ENCODE measurements at places on chromosomes 5 and 9.
A peak's percentile ranks its signal among the peaks of the same experiment; 100 is the strongest.

- no peak for DNase-seq
Observed at GRCh38 chr9:10876333-10876732, 263.5 kb upstream of the PTPRD start.

DNA sequence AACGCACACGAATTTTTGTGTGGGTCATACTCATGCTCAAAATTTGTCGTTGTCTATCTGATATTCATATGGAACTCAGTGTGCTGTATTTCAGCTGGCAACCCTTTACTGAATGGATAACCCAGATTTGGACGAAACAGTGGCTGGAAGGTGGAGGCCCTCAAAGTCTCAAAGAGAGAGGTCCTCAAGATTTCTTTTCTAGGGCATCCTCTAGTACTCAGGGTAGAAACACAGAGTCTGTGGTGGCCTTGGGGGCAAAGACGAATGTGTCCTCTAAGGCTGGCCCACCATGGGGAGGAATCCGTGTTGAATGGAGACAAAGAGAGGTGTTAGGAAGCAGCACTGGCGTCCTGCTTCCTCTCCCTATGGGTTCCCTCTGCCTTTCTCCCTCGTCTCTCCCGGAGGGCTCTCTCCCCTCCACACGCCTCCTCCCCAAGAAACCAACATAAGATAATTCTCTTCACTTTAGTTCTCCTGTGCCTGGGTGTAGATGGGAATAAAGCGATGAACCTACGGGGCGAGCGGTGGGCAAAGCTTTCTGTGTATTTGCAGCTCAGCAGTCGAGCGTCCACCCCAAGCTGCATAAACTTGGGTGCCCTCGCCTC, 333.7 kb downstream of the CWC27 start:
- no peak for DNase-seq

DNA sequence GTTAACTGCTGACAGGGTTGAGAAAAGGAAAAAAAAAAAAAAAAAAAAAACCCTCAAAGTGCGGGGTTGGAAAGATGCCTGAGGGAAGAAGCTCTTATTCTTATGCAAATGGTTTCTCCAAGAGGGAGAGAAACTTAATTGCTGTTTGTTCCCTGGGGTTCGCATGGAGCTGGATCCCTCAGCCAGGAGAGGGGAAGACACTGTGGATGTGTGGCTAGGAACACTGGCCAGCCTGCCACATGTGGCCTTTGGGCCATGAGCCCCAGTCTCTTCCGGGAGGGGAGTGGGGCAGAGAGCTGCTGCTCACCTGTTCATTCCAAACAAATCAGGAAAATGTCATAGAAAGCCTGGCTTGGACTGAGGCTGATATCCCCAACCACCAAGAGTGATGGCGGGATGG, 9.4 kb upstream of the SCGB3A2 start:
- DNase-seq = no peak

DNA sequence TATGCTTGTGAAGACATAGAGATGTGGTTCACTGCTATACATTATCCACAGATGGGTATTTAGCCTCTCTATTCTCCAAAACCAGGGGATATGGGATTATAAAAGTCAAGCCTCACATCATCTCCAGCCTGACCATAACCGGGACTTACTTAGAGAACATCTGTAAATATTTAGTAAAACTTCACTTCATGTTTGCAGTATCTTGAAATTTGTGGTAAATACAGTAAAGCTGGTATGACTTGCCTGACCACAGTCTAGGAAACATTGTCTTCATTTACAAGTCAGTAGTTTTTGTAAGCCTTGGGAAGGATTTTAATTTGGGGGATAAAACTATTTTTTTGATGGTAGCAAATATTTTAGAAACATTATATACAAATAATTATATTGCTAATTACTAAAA, 64.2 kb downstream of the MAST4 start:
- no peak for DNase-seq

- no peak for DNase-seq
Observed at GRCh38 chr9:87854580-87854955, 28.1 kb upstream of the SPATA31E1 start.

GRCh38 chr5:73998489-73998888, 372.5 kb downstream of the ARHGEF28 start:
- peak; percentile 5 for DNase-seq

GRCh38 chr5:135576075-135576599, 2.7 kb downstream of the CXCL14 start:
- no peak for DNase-seq

DNA sequence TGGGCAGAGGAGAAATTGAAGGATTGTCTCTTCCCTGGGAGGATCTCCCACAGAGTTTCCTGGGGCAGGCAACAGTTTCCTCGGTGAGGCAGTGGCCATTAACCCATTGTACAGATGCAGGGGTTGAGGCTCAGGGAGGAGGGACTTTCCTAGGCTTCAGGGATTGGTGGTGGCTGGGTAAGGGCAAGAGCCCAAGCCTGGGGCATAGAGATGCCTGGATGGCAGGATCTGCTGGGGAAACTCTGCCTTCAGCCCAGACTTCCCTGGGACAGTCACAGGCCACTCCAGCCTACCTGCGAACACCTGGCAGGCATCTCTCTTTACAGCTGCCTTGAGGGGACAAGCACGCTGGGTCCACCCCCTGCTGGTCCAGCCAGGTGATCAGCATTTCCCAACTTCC, 3.6 kb upstream of the CSF2 start:
- no peak for DNase-seq

GRCh38 chr5:39561421-39561820, 136.6 kb upstream of the DAB2 start:
- DNase-seq = no peak

GRCh38 chr5:75824323-75824722, 107.1 kb upstream of the POC5 start:
- no peak for DNase-seq

GRCh38 chr5:172129256-172129910, 58.6 kb downstream of the STK10 start:
- DNase-seq = no peak

GRCh38 chr5:123094919-123095797, 6.1 kb downstream of the PRDM6 start:
- DNase-seq = no peak

GRCh38 chr5:56494300-56494731, 261.2 kb upstream of the ANKRD55 start:
- DNase-seq = no peak

DNA sequence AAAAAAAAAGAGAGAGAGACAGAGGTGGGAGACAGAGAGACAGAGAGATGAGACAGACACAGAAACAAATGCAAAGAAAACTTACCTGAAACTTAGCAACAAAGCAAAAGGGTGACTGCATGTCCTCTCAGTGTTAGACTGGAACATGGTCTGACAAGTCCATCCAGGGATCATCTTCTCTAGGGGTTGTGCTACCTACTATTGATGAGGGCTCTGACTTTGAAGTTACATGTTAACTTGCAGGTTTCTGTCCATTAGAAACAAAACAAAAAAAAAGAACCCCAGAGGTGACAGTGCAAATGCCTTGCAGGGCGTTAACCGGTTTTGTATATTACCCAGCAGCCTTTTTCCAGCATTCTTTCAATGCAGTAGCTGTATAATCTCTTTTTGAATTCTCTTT, 13.6 kb upstream of the SPARC start:
- DNase-seq = no peak

DNA sequence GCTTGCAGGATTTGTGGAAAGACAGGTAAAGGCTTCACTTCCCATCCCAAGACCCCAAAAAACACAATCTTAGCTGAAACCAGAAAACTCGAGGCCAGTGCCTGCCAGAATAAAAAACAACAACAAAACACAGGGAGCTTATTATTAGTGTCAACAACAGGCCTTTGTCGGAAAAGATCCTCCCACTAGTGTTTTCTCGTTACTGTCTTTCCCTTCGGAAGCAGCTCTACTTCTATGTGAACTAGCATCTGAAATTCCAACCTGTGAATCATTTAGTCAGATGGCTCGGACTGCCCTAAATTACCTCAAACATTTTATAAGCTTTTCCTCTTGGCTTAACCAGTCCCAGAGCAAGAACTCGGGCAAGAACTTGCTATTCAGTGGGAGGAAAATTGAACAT, 122.2 kb upstream of the GNA14 start:
- DNase-seq = no peak

DNA sequence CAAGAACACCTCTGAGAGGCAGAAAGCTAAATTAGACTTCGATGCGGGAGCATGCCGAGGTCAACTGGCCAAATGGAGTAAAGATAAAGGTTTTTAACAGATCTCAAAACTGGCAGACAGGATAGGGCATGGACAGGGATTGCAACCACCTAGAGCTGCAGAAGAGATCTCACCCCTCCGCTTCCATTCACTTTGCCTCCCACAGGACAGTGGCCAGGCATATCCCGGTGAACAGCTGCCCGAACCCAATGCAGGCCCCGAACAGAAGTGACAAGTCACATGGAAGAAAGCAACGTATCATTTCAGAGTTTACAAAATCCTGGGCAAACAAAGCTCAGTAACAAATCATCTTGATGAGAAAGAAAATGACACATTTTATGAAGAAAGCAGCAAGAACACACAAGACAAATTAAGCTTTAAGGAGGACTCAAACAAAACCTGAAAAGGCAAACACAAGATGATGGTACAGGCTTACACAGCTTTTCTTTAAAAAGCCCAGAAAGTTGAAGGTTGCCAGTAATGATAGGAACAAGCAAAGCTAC, 18.4 kb downstream of the RNF130 start:
- no peak for DNase-seq

- DNase-seq = no peak
Observed at GRCh38 chr5:109307951-109308350, 101.8 kb downstream of the PJA2 start.

GRCh38 chr5:161001604-161002003, 149.6 kb upstream of the ATP10B start:
- DNase-seq = no peak

- DNase-seq = no peak
Observed at GRCh38 chr9:1337169-1337568, 287.0 kb downstream of the DMRT2 start.

GRCh38 chr9:81207651-81208050, 481.7 kb downstream of the TLE1 start:
- no peak for DNase-seq

DNA sequence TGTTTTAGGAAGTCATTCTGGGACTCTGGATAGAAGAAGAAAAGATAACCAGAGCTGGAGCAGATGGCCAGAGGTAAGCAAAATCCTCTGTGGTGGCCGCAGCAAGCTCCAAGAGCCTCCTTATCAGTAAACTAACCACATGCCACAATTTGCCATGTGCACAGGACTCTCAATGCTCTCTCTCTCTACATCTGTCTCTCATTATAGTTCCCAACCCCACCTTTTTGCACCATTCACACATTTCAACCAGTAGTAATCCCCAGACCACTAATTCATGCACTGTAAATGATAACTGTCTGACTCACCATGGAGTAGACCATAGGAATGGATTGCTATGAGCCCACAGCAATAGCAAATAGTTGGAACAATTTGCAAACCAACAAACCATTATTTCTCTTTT, 526.1 kb downstream of the TLR4 start:
- DNase-seq = no peak

GRCh38 chr5:6483880-6484382, 35.3 kb downstream of the UBE2QL1 start:
- no peak for DNase-seq

DNA sequence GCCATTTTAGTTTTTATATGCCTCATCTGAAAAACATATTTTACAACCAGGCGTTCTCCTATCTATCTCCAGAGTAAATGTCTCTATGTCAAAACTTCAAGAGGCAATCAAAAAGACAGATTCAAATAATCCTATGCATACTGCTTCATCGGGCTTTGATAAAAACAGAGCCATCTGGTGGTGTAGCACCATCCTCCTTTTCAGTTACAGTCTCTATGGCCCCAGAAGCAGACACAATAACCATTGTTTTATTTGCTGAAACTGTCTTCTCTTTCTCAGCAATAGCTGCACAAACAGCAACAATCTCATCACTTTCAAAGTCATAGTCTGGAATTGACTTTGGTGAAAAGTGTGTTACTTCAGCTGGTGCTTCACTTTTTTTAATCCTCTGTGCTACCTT, 36.3 kb downstream of the PTGER4 start:
- no peak for DNase-seq

DNA sequence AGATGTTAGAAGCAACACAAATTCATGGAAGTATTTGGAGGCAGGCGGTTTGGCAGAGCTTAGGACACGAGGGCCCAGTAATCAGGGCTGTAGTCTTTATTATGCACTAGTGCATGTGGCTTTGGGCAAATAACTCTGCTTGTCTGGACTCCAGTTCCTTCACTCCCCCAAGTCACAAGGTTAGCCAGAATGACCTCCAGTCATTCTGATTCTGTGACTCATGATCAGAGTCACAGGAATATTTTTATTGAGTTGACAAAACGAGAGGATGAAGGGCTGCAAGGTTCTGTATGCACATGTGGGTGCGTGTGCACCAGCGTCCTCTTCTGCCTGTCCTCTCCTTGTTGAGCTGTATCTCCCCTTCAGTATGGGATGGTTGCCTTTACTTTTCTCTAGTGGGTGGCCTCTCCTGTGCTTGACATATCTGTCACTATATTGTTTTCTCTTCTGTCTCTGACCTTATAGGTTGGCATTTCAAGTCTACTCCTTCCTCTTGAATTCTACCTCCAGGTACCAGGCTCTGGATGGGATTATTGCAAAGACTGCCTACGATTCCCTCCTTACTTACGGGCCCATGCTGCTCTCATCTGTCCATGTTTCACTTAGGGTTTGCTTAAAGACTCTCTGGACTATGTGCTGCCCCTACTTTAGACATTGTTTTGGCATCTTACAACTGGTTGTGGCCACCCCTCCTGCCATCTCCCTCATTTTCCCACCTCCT, 94.6 kb downstream of the KDM4C start:
- no peak for DNase-seq

GRCh38 chr9:99663856-99664255, 157.8 kb upstream of the NR4A3 start:
- DNase-seq = no peak

DNA sequence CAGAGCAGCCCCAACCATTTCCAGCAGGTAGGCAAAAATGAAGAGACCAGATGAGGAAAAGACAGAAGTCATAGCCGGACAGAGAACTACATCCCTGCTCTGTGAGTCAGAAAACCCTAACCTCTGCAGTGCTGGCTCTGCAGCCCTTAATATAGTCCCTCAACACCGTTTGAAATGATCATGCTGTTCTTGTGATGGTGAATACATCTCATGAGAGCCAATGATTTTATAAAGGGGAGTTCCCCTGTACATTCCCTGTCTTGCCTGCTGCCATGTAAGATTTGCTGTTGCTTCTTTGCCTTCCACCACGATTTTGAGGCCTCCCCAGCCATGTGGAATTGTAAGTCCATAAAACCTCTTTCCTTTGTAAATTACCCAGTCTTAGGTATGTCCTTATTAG, 216.8 kb upstream of the RFX3 start:
- no peak for DNase-seq

DNA sequence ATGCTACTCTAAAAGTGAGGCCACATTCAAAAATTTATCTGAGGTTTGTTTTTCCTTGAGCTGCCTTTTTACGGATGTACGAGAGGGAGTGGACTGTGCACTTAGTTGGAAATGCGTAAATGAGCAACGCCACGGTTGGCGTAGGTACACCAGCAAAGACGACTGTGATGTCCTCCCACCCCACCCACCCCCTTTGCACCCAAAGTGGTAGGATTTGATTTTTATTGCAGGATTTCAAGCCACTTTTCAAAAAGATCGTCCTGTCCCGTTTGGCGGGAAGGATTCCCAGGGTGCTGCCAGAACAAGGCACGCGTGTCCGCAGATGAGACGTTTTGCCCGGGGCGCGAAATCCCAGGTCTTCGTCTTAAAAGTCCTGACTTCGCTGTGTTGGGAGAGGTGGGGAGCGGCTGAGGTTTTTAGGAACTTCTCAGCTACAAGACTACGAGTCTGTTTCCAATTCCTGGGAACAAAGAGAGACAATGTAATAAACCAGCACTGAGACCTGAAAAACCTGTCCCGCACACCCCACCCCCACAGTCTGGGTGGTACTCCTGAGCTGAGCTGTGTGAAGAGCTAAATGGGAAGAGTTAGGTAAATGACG, 1.0 kb upstream of the TLE1 start:
- DNase-seq = no peak
